ENCODE measurements at places on chromosomes 16 and 17. TPM values are rescaled to one million over a fixed set of nuclear protein-coding genes. Genes with fewer than 3 reads are reported as not detected.

GID4 gene
- total RNA-seq: 7.9 TPM

PTGES3L gene
- total RNA-seq: 0.26 TPM

TBC1D28 gene
- total RNA-seq: not detected

HYDIN gene
- 3.3 TPM for total RNA-seq

TPPP3 gene
- total RNA-seq: 91.3 TPM

NPIPB13 gene
- 27.0 TPM for total RNA-seq

SEPTIN12 gene
- total RNA-seq: not detected

BEAN1 gene
- total RNA-seq: 2.0 TPM

TEKT1 gene
- total RNA-seq: 4.9 TPM

LDHD gene
- total RNA-seq: 9.9 TPM

Measured in left lung (tissue), 14 donors.